ENCODE measurements at places on chromosomes 4 and X.

GRCh38 chrX:144840616-144841015 lies 406.7 kb upstream of the SPANXN1 start:
- no peak overlapping the region for H3K4me3 ChIP-seq
- H3K27ac ChIP-seq, result no peak overlapping the region
- H3K4me1 ChIP-seq, result no peaks in the 10 kb centered on the region
- no peak for DNase-seq

DNA sequence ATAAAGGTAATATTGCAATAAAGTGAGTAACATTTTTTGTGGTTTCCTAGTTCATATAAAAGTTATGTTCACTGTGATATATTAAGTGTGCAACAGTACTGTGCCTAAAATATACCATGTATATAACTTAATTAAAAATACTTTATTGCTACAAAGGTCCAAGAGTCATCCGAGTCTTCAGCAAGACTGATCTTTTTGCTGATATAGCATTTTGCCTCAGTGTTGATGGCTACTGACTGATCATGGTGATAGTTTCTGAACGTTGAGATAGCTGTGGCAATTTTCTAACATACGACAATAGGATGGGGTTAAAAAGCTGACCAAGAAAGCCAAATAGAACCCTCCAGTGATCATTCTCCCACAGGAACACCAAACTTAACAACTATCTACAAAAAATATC lies 1302.7 kb downstream of the TECRL start:
- no peaks in the 10 kb centered on the region for H3K4me1 ChIP-seq
- DNase-seq, result no peak
- H3K27ac ChIP-seq, result no peak overlapping the region
- no peaks in the 10 kb centered on the region for H3K27me3 ChIP-seq
- H3K4me3 ChIP-seq, result no peak overlapping the region
- H3K36me3 ChIP-seq, result no peaks in the 10 kb centered on the region

DNA sequence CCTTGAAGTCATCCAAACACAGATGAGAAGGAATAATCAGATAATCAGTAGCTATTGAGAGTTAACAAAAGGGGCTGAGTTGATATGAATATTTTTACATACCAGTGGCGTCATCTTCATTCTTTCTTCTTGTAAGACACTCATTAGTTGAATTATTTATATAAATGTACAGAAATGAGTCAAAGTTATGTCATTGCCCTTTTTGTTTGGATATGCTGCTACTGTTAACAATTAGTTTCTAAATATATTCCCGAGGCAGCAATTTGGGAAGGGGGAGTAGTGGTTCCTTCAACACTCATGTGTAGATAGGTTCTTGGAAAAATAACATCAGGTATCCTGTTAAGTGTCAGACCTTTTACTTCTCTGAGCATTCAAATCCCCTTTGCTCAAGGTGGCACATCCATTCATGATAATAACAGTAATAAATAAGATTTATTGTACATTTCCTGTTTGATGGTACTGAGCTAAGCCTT lies 436.6 kb downstream of the SPRY1 start:
- H3K4me1 ChIP-seq, result no peaks in the 10 kb centered on the region
- DNase-seq, result no peak
- H3K27me3 ChIP-seq, result no peaks in the 10 kb centered on the region
- no peak overlapping the region for H3K27ac ChIP-seq
- H3K36me3 ChIP-seq, result no peaks in the 10 kb centered on the region

DNA sequence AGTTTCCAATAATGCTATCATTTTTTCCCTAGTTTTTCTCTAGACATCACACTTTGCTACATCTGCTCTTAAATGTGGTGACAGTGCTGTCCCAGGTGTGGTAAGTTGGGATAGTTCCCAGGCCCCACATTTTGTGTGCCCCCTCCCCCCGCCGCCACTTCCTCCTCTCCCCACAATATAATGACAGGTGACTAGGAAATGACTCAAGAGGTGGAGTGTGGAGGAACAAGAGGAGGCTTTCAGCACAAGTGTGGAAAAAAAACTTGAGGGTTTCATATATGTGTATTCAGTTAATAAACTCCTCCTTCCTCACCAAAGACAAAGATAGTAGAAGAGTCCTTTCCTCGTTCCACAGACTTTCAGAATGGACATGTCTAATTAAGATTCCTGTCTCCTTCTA lies 18.3 kb upstream of the IL21 start:
- no peaks in the 10 kb centered on the region for H3K36me3 ChIP-seq
- no peak for DNase-seq
- no peak overlapping the region for H3K27ac ChIP-seq
- H3K4me3 ChIP-seq, result no peak overlapping the region
- no peaks in the 10 kb centered on the region for H3K27me3 ChIP-seq
- peaks cover 6% of the 10 kb centered on the region for H3K4me1 ChIP-seq

GRCh38 chr4:173879509-173879908 lies 349.5 kb upstream of the HAND2 start:
- no peaks in the 10 kb centered on the region for H3K36me3 ChIP-seq
- no peak overlapping the region for H3K27ac ChIP-seq
- H3K4me1 ChIP-seq, result no peaks in the 10 kb centered on the region
- H3K4me3 ChIP-seq, result no peak overlapping the region

GRCh38 chr4:189202869-189203271 lies 737.8 kb upstream of the FRG1 start:
- H3K4me3 ChIP-seq, result no peak overlapping the region
- H3K27me3 ChIP-seq, result peaks cover 2% of the 10 kb centered on the region
- no peak for DNase-seq
- H3K36me3 ChIP-seq, result no peaks in the 10 kb centered on the region
- H3K4me1 ChIP-seq, result no peaks in the 10 kb centered on the region
- H3K27ac ChIP-seq, result no peak overlapping the region

- H3K27ac ChIP-seq, result no peak overlapping the region
- H3K4me3 ChIP-seq, result no peak overlapping the region
- H3K27me3 ChIP-seq, result no peaks in the 10 kb centered on the region
- no peaks in the 10 kb centered on the region for H3K4me1 ChIP-seq
- no peak for DNase-seq
- H3K36me3 ChIP-seq, result no peaks in the 10 kb centered on the region
Measured at GRCh38 chr4:78242071-78242470, 184.9 kb downstream of the FRAS1 start.

DNA sequence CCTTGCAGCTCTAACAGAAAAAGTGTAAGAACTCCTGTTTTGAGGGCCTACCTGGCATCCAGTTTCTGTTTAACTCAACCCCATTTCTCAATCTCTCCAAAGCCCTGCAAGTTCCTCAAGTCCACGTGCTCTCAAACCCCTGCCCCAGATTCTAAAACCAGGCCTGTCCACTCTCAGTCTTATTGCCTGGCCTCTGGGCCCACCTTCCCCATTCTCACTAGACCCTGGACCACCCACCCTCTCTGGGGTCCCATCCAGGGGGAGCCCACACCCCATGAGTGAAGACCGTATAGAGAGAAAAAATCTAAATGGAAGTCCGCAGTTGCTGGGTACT lies 58.3 kb downstream of the TLR10 start:
- no peak overlapping the region for H3K27ac ChIP-seq
- peaks cover 14% of the 10 kb centered on the region for H3K4me1 ChIP-seq
- H3K27me3 ChIP-seq, result no peaks in the 10 kb centered on the region
- no peak for DNase-seq
- no peaks in the 10 kb centered on the region for H3K36me3 ChIP-seq
- no peak overlapping the region for H3K4me3 ChIP-seq

DNA sequence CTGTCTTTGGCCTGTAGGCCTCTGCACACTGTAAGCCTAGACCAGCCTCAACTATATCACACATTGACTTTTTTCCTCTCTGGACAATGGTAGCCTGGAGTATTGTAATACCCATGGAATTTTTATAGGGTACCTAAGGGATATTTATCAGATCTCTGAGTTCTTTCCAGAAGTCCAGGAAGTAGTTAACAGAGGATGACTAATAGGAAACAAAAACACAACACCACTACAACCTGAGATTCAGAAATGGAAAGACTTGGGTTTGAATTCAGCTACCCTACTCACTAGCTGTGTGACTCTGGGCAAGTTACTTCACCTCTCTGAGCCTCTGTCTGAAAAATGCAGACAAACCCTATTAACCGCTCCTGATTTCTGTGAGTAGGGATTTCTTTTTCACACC lies 7.7 kb upstream of the STX18 start:
- no peak overlapping the region for H3K27ac ChIP-seq
- H3K27me3 ChIP-seq, result no peaks in the 10 kb centered on the region
- H3K4me3 ChIP-seq, result no peak overlapping the region

- H3K4me3 ChIP-seq, result no peak overlapping the region
- H3K27ac ChIP-seq, result no peak overlapping the region
- no peaks in the 10 kb centered on the region for H3K36me3 ChIP-seq
- no peaks in the 10 kb centered on the region for H3K4me1 ChIP-seq
Measured at GRCh38 chr4:94345969-94346368, 3.3 kb upstream of the HPGDS start.

- peaks cover 27% of the 10 kb centered on the region for H3K4me1 ChIP-seq
- H3K27ac ChIP-seq, result no peak overlapping the region
- H3K36me3 ChIP-seq, result no peaks in the 10 kb centered on the region
- no peak for DNase-seq
Measured at GRCh38 chr4:84493092-84493850, 5.8 kb downstream of the NKX6-1 start.

DNA sequence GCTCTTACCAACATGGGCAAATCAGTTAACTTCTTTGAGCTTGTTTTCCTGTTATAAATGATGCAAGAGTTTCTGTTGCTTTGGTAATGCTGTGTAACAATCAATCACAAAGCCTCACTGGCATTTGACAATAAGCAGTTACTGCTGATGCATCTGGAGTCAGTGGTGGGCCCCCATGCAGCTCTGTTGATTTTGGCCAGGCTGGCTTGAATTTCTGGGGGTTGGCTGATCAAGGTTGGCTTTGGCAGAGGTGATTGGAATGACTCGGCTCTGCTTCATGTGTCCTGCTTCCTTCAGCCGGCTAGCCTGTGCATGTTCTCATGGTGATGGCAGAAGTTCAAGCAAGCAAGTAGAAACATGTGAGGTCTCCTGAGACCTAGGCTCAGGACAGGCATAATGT lies 90.4 kb downstream of the PHEX start:
- DNase-seq, result no peak
- no peaks in the 10 kb centered on the region for H3K4me1 ChIP-seq
- no peak overlapping the region for H3K27ac ChIP-seq
- H3K36me3 ChIP-seq, result no peaks in the 10 kb centered on the region
- H3K4me3 ChIP-seq, result no peak overlapping the region
- H3K27me3 ChIP-seq, result no peaks in the 10 kb centered on the region

GRCh38 chrX:153953892-153954557 lies 9.6 kb upstream of the RENBP start:
- H3K36me3 ChIP-seq, result peaks cover 91% of the 10 kb centered on the region
- H3K4me3 ChIP-seq, result no peak overlapping the region
- no peaks in the 10 kb centered on the region for H3K27me3 ChIP-seq

- H3K4me1 ChIP-seq, result no peaks in the 10 kb centered on the region
- no peak overlapping the region for H3K27ac ChIP-seq
- H3K27me3 ChIP-seq, result no peaks in the 10 kb centered on the region
- DNase-seq, result no peak
Measured at GRCh38 chrX:24117258-24117657, 32.3 kb upstream of the ZFX start.

DNA sequence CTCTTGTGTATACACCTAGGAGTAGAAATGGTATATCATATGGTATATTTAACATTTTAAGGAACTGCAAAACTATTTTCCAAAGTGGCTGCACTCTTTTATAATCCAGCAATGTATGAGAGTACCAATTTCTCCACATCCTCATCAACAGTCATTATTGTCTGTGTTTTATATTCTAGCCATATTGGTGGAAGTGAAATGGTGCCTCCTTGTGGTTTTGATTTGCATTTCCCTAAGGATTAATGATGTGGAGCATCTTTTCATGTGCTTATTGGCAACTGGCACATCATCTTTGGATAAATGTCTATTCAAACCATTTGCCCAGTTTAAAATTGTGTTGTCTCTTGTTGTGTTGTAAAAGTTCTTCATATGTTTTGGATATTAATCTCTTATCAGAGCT lies 9.6 kb downstream of the BMP15 start:
- no peaks in the 10 kb centered on the region for H3K4me1 ChIP-seq
- no peaks in the 10 kb centered on the region for H3K36me3 ChIP-seq
- H3K4me3 ChIP-seq, result no peak overlapping the region
- DNase-seq, result no peak
- H3K27me3 ChIP-seq, result no peaks in the 10 kb centered on the region
- H3K27ac ChIP-seq, result no peak overlapping the region

- H3K4me3 ChIP-seq, result no peak overlapping the region
- H3K27me3 ChIP-seq, result no peaks in the 10 kb centered on the region
- H3K27ac ChIP-seq, result peak overlapping the region; percentile 94
- H3K36me3 ChIP-seq, result no peaks in the 10 kb centered on the region
- peaks cover 65% of the 10 kb centered on the region for H3K4me1 ChIP-seq
Measured at GRCh38 chrX:42943051-42943974, 165.3 kb upstream of the PPP1R2C start.

GRCh38 chrX:40040686-40041461 lies 56.9 kb downstream of the BCOR start:
- H3K4me1 ChIP-seq, result peaks cover 9% of the 10 kb centered on the region
- no peak overlapping the region for H3K27ac ChIP-seq
- no peak for DNase-seq
- H3K27me3 ChIP-seq, result no peaks in the 10 kb centered on the region

DNA sequence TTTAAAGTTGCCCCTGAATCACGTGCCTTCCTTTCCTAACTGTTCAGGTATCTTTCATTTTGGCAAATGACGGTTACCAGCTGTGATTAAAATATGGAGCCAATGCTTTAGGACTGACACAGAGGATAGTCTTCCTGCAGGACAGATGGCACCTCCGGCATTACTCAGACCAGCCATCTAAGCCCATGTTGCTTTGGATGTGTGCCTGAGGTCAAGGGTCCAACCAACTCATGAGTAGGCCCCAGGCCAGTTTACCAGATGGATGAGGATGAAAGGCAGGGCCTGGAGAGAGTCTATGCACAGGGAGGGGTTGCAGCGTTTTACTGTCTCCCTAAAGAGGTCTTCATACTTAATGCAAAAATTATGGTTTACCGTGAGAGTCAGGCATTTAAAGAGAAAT lies 174.0 kb upstream of the GATB start:
- no peak overlapping the region for H3K27ac ChIP-seq
- no peak for DNase-seq
- H3K27me3 ChIP-seq, result no peaks in the 10 kb centered on the region
- no peaks in the 10 kb centered on the region for H3K4me1 ChIP-seq
- H3K4me3 ChIP-seq, result no peak overlapping the region

- peaks cover 52% of the 10 kb centered on the region for H3K27me3 ChIP-seq
- peaks cover 28% of the 10 kb centered on the region for H3K4me1 ChIP-seq
- no peaks in the 10 kb centered on the region for H3K36me3 ChIP-seq
- H3K4me3 ChIP-seq, result no peak overlapping the region
- DNase-seq, result no peak
Measured at GRCh38 chr4:152935143-152935542, 980 bp upstream of the FHDC1 start.

GRCh38 chr4:172892300-172892699 lies 276.3 kb upstream of the GALNT7 start:
- no peak overlapping the region for H3K4me3 ChIP-seq
- no peak for DNase-seq
- no peaks in the 10 kb centered on the region for H3K4me1 ChIP-seq
- H3K27me3 ChIP-seq, result no peaks in the 10 kb centered on the region
- no peak overlapping the region for H3K27ac ChIP-seq
- no peaks in the 10 kb centered on the region for H3K36me3 ChIP-seq

Data from T-cell (primary cell).